Articular chondrocyte of knee joint (primary cell): ENCODE measurements at places on chromosomes 11 and 22. TPM values are rescaled to one million over a fixed set of nuclear protein-coding genes. Genes with fewer than 3 reads are reported as not detected.

TMEM121B gene
- 0.11 and 0.13 TPM in 2 replicates for total RNA-seq

PIM3 gene
- total RNA-seq, result 15.8 and 18.7 TPM in 2 replicates

OR2AT4 gene
- total RNA-seq, result not detected in 2 replicates

DDTL gene
- 1.0 TPM in 1 of 2 replicates, not detected in the other for total RNA-seq

SMC1B gene
- under 0.01 TPM in 1 of 2 replicates, not detected in the other for total RNA-seq

EXPH5 gene
- total RNA-seq, result 2.7 and 10.8 TPM in 2 replicates

CASP4 gene
- 171 and 372 TPM in 2 replicates for total RNA-seq

OR6A2 gene
- 0.52 and 0.76 TPM in 2 replicates for total RNA-seq

FBLN1 gene
- total RNA-seq, result 99.8 and 101 TPM in 2 replicates

TMA7B gene
- not detected in 2 replicates for total RNA-seq

BIRC3 gene
- 3.3 and 8.3 TPM in 2 replicates for total RNA-seq

SLCO2B1 gene
- under 0.01 TPM in 1 of 2 replicates, not detected in the other for total RNA-seq

CRACR2B gene
- total RNA-seq, result 1.6 and 2.6 TPM in 2 replicates

CYP2D6 gene
- 0.13 and 0.22 TPM in 2 replicates for total RNA-seq

RIMBP3C gene
- total RNA-seq, result under 0.01 and 0.32 TPM in 2 replicates

CYB5R2 gene
- total RNA-seq, result 29.0 and 30.1 TPM in 2 replicates
